Femur (tissue), 1 donor: ENCODE measurements at places on chromosomes 6 and 20.

DNA sequence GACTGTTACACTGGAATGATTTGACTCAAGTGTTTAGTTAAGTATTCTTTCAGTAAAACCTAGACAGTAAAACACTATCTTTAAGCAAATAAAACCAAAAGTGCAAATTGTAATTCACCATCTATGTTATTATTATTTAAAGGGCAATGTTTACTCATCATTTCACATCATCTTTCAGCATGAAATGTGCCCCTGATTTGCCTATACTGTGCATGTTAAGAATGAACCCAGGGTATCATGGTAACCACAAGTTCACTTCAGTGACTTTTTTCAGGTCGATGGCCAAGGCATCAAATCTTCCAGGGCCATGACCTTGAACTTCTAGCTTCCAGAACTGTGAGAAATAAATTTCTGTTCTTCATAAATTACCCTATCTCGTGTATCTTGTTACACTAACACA lies 2.1 kb upstream of the HLA-DOB start:
- no peak for DNase-seq

DNA sequence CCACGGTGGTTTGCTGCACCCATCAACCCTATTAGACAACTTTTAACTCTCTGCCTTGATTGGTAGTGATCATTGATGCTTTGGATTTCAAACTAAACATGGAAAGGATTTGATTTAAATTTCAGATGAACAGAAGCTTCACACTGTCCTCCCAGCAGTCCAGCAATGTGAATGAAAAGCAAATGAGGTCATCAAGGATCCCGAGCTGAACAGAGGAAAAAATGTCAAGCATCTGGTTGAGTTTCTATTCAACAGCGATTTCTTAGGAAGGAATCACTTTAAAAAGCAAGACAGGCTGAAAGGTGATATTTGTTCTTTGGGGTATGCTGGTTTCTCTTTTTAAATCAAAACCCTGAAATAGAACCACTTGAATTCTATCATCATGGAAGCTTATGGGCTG lies 10.6 kb upstream of the SAMD3 start:
- DNase-seq: no peak

GRCh38 chr6:52116605-52116948 lies 29.2 kb upstream of the PKHD1 start:
- DNase-seq: peak; percentile 42

GRCh38 chr6:13354331-13355042 lies 26.1 kb upstream of the TBC1D7 start:
- no peak for DNase-seq

GRCh38 chr6:112946051-112946450 lies 598.9 kb downstream of the RFPL4B start:
- no peak for DNase-seq

- DNase-seq: no peak
Measured at GRCh38 chr20:48862279-48862678, 34.5 kb upstream of the PREX1 start.

GRCh38 chr6:33738879-33739278 lies 7.8 kb downstream of the IP6K3 start:
- DNase-seq: no peak

DNA sequence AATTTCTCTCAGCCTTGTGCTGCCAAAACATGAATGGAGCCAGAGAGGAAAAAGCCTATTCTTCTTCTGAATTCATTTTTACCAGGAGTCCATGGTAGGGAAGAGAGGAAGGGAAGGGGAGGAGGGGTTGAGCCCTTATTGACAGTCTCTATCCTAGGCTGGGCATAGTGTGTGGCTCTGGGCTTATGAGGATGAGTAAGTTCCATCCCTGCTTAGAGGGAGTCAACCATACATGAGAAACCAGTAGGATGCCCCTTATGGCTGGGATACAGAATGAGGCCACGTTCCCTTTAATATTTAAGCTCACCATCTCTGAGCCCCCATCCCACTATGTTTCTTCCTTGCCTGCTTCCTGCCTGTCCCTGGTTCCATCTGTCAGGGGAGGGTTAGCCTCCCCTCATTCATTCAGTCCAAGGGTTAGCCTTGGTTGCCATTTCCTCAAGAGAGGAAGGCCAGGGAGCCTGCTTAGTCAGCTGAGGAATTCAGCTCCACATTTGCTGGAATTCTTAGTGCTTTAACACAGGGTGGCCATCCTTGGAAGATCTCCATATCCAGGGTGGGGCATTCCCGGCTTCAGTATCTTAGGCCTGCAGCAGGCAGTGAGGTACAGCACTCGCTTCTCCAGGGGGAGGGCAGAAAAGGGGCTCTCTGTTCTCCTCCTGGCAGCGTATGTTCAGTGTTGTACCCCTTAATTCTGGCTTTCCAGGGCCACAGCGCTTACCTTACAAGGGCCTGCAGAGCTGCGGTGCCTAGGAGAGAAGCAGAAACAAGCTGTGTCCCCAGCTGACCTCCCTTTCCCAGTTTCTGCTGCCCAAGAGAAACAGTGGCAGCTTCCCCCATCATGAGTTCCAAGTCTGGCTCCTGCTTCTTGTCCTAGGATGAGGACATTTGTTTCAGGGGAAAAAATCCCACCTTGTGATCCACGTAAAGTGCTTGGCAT lies 12.5 kb downstream of the SIRT5 start:
- DNase-seq: no peak

GRCh38 chr6:90894285-90895130 lies 307.6 kb upstream of the MAP3K7 start:
- no peak for DNase-seq

- no peak for DNase-seq
Measured at GRCh38 chr6:84065693-84066290, 32.2 kb downstream of the MRAP2 start.

- no peak for DNase-seq
Measured at GRCh38 chr6:148343047-148343782, 577 bp downstream of the SASH1 start.

DNA sequence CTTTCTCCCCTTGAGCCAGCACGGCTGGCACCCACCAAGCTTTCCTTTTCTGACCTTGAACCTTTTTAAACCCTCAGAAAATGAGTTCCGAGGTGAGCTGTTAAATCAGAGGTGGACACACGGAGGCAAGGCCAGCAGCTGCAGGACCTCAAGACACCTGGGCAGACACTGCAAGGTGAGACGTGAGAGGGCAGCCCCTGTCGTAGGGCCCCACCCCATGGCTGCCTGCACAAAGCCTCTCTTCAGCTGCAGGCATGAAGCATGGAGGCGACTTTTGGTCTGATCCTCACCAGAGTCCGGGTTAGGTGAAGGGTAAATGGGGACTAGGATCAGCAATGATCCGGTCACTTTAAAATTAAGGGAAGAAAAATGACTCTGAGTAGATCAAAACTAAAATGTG lies 25.7 kb downstream of the MYT1 start:
- no peak for DNase-seq

DNA sequence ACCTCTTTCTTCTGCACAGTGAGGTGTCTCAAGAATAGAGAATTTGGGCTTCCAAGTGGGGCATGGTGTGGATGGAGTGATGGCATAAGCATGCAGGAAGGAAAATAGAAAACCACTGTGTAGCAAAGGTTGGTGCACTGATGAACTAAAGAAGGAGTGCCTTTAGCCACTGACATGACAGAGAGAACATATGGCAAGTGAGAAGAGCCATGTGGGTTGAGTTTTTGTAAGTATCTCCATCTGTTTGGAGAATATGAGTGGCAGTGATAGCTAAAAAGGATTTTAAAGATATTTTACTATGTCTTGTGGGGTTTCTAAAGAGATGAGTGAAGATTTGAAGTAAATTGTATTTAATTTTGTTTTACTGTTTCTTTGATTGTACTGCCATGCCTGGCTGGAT lies 160.5 kb upstream of the GRIK2 start:
- no peak for DNase-seq

- no peak for DNase-seq
Measured at GRCh38 chr6:55833284-55833683, 42.1 kb downstream of the BMP5 start.

DNA sequence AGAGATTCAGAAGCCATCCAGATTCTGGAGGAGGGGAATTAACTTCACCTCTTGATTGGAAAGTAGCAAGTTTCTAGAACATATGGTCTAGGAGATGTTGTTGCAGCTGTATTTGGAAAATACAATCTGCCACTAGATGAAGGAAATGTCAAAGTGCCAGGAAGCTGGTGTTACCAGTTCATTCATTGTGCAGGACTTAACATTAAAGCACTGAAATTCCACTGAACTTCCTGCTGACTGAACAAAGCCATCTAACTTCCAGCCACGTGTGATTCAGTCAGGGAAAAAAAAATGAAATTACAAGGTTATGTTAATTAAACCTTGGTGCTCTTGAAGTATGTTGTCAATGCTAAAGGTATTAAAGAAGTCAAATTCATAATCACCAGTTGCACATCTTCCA lies 321.5 kb upstream of the SASH1 start:
- DNase-seq: no peak

DNA sequence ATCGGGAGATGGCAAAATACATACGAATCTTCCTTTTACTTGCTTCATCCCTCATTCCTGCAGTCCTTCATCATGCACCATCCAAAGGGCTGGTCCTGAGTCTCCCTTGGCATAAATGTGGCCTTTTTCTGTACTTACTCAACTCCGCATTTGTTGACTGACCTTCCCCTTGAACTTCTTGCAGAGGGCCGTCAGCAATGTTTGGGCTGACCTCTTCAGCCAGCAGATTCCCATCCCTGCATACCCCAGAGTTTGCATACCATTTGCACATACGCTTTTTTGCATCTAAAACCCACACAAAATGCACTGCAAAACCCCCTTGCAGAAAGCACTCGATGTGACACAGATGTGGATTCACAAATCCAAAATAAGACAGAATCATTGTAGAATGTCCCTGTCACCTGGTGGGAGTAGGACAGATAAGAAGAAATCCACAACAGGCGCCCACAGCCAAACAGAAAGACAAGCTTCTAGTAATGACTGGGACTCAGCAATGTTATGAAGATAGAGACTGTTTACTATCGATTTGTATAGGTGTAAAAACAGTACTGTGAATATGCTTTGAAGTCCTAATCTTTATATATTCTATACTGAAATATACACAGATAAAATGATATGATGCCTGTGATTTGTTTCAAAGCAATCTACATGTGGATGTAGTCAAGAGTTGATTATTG lies 45.8 kb downstream of the TBC1D7 start:
- DNase-seq: no peak

GRCh38 chr6:30700340-30700739 lies 9.6 kb upstream of the NRM start:
- DNase-seq: no peak

DNA sequence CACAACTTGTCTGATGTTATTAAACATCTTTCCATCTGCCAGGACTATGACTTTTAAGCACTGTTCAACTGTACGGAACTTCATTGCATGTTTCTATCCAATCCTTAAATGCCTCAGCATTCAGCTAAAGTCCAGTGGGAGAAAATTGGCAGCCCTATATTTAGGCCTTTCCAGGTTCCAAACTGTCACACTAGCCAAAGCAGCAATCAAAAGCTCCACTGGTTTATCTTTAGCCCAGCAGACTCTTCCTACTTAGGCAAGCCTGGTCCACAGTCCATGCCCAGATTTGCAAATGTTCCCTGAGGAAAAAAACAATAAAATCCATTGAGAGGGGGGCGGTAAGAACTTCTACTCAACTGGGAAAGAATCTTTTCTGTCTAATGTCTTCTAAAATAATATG lies 349.1 kb upstream of the GJE1 start:
- peak; percentile 38 for DNase-seq

- DNase-seq: no peak
Measured at GRCh38 chr20:47493963-47494293, 7.8 kb upstream of the NCOA3 start.

DNA sequence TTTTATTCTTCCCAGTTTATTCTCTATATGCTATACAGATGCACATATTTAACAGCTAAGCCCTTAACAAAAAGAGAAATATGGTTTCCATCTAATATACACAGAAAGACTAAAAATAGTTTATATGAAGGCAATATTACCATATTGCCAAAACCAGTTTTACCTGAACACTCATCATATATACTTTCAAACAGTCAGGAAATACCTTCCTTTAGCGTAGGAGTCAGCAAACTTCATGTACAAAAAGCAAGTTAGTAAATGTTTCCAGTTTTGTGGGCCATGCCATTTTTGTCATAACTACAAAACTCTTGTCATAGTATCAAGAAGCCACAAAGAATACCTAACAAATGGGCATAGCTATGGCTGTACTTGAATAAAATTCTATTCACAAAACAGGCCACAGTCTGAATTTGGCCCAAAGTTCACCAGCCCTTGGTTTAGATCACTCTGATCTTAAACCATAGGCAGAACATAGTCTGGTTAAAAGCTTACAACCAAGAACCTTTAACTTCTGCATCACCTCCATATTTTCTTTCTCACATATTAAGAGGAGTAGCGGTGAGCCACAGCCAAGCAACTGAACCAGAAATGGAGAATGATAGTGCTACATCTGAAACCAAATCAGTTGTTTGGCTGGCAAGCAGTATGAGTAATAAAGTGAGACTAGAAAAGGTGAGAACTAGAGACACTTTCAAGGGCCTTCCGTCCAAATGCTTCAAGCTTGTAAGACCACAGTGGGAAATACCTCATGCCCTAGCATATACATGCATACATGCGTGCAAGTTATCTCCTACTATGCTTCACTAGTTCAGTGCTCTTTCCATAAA lies 116.6 kb downstream of the PTPRK start:
- no peak for DNase-seq

DNA sequence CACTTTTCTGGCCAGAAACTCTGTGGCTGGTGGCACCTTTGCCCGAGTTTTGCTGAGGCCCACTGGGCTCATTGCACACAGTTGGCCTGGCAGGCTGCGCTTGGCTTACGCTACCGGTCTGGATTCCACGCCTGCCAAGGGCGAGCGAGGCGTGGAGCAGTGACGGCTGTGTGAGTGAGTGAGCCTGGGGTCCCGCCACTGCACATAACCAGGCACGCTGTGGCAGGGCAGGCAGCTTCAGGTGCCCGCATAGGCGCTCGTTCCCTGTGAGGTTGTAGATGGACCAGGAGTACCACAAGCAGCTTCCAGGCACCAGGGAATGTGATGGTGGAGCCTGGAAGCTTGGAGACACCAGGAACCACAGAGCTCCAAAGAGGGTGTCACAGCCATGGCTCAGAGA lies 190.1 kb upstream of the DEFB112 start:
- DNase-seq: no peak

DNA sequence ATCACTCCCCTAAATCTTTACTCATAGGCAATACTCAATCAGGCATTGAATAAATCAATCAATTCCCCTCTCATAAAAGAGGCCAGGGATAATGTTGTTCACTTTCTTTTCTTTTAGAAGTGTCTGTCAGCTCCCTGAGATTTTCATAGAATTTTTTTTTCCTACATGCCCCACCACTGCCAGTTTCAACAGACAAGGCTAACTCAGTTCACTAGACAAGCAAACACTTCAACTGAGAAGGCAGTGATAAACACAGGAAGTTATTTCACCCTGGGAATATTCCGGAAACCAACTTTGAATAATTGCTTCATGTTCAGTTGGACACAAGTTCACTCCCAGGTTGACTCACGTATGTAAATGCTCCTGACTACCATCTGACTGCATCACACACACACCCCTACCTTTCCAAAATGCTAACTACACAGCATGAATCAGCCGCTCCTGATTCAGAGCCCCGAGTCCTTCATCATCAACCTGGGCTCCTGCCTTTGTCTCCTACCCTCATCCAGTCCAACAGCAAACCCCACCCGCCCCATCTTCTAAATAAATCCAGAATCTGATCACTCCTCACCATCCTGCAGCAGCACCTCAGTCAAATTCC lies 143.9 kb downstream of the BCAS1 start:
- no peak for DNase-seq
